ENCODE measurements at places on chromosomes 5 and 9.

DNA sequence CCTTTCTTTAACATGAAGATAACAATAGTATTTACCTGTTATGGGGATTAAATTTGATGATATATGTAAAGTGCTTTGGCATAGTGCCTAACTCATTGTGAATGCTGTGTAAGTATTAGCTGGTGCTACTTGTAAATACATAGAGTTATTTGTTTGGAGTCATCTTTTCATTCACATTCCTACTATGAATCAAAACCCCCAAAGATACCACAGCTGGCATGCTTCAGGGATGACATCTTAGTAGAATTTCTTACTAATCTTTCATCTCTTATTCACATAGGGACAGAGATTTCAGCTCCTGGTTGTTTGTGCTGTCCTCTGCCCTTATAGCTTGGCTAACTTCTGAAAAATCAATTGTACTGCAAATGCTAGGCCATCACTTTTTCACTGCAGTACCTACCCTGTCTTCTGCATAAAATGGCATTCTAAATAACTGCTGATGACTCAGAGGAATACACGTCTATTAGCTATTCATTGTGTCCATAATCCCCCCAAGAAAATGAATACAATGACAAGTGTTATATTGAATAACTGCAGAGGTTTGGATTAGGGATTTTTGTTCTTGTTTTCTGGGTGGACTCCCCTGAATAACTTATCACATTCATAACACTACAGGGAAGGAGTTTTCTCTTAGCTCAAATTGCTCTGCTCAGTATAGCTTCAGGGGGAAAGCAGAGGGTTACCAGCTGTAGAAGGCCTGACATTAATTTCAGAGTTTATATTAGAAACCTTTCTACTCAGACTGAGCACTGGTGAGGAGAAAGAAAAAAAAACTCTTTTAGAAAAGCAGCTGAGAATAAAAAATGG lies 192.2 kb upstream of the C9orf72 start:
- no peak for DNase-seq

- DNase-seq: no peak
Measured at GRCh38 chr9:135632841-135633240, 6.5 kb downstream of the GLT6D1 start.

DNA sequence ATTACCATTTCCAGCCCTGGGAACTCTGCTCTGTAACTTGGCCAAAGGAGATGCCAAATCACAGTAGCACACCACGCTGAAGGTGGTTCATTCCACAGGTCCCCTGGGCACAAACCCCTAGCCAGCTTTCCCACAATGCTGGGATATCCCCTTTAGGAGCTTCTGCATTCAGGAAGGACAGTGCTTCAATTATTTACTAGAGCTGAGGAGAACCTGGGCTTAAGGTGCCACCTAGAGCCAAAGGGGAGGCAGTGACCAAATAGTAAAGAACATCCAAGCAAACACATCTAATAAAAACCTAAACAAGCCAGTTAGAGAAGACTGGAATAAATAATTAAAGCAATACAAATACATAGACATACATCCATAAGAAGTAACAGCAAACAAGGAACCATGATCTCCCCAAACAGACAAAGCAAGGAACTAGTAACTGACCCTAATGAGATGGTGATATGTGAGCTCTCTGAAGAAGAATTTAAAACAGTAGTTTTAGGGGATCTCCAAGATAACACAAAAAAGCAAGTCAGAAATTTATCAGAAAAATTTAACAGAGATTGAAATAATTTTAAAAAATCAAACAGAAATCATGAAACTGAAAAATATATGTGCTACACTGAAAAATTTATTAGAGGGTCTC lies 14.6 kb downstream of the KIF4B start:
- no peak for DNase-seq

GRCh38 chr9:136075881-136076678 lies 19.0 kb downstream of the NACC2 start:
- DNase-seq: no peak

GRCh38 chr9:124716808-124717207 lies 54.3 kb downstream of the NR6A1 start:
- no peak for DNase-seq

DNA sequence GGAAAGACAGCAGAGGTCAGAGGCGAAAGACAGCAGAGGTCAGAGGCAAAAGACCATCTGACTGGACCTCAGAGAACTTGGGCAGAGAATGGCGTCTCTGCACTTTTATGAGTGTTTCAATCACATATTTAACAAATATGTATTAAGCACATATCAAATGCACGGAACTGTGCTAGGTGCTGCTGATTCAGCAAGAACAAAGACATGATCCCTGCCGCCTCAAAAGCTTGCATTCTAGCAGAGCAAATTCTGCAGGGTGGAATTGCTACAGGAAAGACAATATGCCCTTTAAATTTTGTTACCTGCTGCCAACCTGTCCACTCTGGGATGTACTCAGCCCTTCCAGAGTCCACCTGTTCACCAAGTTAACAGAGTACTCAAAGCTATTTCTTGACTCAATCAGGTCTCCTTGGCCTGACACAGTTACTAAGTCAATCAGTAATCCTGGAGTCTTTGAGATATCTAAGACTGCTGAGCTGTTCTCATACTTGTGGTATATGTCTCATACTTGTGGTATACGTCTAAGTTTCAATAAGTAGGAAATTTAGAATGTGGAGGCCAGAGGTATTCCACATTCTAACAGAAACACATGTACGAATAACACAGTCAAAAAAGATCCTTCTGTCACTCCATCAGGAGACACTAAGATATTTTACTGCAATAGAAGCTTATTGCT lies 131.8 kb downstream of the GNAQ start:
- no peak for DNase-seq

DNA sequence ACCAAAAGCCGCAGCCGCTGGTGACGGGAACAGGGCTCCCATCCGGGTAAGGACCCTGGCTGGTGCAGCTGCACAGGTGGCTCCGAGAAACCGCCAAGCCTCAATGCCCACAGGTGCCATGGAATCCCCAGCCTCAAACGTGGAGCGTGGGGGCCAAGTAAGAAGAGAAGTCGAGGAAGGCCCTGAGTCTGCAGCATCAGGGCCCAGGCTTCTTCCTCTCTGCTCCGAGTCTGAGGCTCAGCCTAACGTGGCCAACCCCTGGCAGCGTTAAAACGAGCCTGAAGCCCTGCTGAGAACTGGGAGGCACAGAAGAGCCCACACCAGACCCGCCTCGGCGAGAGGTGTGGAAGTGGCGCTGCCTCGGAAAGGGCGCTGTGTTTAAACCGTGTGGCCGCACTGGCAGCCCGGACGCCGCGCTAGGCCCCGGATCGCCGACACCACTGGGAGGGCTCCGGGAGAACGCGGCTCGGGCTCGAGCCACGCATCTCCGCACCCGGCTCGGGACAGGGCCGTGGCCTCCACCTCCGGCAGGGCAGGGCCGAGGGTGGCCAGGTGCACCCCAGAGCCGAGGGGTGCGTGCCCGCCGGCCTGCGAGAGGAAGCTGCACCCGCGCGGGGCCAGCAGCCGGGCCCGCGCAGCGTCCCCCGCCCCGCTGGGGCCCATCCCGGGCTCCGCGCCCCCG lies 730 bp downstream of the ZMYND19 start:
- no peak for DNase-seq

GRCh38 chr9:120677965-120678364 lies 36.3 kb downstream of the MEGF9 start:
- no peak for DNase-seq

GRCh38 chr5:176381979-176382378 lies 6.4 kb downstream of the NOP16 start:
- DNase-seq: no peak

GRCh38 chr5:149757197-149757947 lies 27.3 kb downstream of the PPARGC1B start:
- DNase-seq: no peak

GRCh38 chr5:170985486-170985885 lies 123.7 kb downstream of the RANBP17 start:
- no peak for DNase-seq

DNA sequence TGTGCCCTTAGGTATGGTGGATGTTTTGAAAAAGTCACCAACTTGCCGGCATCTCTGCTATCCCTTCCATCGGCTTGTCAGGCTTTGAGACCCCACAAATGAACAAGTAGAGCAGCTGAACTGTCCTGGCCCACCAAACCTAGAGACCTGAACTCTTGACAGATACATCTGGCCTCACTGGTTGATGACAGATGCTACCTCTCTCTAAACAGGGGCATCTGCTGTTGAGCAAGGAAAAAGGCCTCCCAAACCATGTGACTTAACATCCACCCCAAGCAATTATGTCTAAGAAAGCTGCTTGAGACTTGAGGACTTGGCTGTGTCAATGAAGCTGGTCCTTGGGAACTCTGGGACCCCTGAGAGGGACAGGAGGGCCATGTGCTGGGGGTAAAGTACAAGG lies 2.3 kb downstream of the CCNI2 start:
- DNase-seq: no peak

DNA sequence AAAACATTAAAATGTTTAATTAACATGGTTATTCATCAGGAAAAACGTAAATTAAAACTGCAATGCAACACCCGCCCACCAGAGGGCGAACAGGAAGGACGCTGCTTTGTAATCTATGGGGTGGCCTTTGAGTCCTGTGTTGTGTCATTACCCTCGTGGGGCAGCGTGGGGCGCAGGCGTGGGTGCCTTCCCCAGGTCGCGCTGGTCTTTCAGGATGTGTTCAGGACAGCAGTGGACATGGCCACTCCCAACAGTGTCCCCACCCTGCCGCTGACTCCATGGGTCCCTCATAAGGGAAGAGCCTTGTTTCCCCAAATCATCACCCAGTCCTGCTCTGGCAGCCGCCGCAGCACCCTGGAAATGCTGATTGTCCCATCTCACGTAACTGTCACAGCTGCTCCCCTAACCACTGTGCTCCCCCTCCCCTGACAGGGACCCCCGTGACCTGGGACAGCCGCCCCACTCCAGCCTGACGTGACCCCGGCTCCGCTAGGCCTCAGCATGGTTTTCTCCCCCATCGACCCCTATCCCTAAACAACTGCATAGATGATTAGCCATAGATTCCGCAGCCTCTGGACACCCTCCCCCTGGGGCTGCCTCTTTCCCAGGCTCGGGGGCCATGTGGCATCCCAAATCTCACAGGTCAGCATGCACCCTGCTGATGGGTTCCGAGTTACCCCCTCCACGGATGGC lies 36.4 kb downstream of the GLT6D1 start:
- DNase-seq: peak; percentile 17

DNA sequence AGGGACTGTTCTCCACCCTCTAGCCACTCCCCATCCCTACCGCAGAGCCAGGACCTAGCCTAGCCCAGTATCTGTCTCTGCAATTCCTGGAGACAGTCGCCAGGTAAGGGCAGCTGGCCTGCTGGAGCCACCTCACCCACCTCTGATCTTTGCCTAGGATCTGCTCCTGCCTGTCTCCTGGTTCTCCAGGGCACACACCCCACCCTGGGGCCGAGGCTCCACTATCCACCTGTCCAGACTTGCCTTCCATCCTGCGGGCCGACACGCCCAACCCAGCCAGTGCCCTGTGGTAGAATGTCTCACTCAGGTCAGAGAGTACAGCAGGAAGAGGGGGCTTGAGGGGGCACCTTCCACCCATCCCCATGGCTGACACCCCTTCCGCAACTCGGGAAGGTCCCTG lies 15.7 kb upstream of the AQP7 start:
- DNase-seq: no peak

DNA sequence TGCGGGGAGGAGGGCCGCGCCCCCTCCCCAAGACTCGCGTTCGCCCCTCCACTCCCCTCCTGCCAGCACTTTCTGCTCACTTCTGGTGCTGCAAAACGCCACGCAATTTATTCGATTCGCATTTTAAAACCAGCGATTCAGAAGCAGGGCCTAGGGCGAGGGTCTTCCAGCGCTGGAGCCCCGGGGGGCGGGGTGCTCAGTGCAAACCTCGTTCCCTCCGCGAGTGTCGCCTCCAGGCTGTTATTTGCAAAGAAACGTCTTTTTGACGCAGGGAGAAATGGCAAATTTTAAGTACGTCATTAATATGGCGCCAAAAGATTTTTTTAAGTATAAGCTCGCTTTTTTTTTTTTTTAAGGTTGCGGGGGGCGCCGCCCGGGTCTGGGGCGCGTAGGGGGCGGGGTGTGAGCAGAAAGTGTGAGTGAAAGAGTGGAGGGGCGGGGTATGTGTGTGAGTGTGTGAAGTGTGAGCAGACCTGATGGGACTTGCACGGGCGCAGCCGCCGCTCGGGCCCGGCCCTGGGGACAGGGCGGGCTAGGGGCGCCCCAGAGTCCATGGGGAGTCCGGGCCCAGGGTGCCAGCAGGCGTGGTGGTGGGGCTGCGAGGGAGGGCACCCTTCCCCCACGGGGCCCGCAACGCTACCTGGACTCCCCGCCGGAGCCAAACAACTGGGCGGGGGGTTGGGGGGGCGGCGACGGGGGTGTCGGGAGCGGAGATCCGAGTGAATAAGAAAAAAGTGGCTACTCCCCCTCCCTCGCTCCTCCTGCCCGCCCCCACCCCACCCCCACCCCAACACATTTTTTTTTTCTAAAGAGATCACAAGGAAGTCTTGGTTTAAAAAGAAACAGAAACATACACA lies at the start of gene JADE2:
Gene JADE2 (plus strand): TSS at position 845 of the 857 bp plus-strand sequence. CDS start 10,188 bp downstream, outside the sequence.
- DNase-seq: peak; percentile 41

- DNase-seq: no peak
Measured at GRCh38 chr9:1528456-1528855, 478.3 kb downstream of the DMRT2 start.

DNA sequence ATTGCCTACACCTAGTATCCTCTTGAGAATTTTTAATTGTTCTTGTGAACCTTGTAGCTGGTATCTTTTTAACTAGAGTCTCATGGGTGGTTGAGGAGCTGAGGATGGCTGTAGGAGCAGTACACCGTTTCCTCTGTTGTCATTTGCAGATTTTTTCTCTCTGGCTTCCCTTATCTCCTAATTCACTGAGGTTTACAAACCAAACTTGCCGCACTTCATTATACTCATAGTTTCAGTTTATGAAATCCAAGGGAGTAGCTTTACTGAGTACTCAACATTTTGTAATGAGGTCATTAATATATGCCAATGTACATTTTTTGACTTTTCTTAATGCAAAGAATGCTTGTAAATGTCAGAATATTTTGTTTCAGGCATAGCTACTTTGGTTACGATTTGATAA lies 154.2 kb downstream of the CCDC171 start:
- no peak for DNase-seq

Measured in NCI-H1436 (cell line).